Stimulated activated memory B cell treated with anti-CD40 and anti-IgM and Interleukin-4, amounts not matched to agents 10 μg/mL and 1 μg/mL and 100 μg/mL, for 72 hours (primary cell): ENCODE measurements at places on chromosomes 16 and 17.
A peak's percentile ranks its signal among the peaks of the same experiment; 100 is the strongest.

DNA sequence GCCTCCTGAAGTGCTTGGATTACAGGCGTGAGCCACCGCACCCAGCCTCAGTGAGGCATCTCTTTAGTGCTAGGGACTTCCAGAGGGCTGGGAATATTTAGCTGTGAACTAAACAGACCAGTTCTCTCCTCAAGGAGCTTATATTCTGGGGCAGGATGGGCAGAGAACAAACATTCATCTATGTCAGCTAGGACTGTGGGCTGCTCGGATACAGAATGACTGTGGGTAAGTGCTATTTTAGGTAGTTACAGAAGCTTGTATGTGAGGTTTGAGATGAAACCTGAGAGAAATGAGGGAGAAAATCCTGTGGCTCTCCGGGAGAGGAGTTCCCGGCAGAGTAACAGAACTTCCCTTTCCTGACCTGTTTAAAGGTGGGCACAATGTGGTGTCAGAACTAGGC lies 6.2 kb upstream of the INPP5K start:
- ATAC-seq = no peak

DNA sequence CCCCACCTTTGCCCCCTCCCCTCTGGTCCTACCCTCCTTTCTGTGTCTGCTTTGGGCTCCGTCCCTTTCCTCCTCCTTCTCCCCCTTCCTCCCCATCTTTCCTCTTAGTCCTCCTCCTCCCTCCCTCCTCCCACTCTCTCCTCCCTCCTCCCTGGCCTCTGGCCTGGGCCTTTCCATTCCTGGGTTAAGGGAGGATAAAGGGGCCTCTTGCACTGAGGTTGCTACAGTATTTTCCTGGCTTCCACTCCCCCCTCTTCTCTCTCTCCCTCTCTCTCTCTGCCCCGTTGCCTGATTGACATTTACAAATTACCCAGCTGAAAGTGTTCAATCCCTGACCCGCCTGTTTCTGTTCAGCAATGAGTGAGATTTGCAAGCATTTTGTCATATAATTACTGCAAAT lies 44.0 kb downstream of the MRM1 start:
- no peak for ATAC-seq

DNA sequence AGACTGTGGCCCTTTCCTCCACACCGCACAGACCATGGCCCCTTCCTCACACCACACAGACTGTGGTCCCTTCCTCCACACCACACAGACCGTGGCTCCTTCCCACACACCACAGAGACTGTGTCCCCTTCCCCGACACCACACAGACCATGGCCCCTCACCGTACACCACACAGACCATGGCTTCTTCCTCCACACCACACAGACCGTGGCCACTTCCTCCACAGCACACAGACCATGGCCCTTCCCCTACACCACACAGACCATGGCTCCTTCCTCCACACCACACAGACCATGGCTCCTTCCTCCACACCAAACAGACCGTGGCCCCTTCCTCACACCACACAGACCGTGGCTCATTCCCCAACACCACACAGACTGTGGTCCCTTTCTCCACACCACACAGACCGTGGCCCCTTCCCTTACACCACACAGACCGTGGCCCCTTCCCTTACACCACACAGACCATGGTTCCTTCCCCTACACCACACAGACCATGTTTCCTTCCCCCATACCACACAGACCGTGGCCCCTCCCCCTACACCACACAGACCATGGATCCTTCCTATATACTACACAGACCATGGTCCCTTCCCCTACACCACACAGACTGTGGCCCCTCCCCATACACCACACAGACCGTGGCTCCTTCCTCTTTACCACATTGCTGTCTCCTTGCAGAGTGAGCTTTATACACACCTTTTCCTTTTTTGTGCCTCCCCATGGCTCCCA lies 297.5 kb upstream of the FOXF1 start:
- ATAC-seq = peak; percentile 68

DNA sequence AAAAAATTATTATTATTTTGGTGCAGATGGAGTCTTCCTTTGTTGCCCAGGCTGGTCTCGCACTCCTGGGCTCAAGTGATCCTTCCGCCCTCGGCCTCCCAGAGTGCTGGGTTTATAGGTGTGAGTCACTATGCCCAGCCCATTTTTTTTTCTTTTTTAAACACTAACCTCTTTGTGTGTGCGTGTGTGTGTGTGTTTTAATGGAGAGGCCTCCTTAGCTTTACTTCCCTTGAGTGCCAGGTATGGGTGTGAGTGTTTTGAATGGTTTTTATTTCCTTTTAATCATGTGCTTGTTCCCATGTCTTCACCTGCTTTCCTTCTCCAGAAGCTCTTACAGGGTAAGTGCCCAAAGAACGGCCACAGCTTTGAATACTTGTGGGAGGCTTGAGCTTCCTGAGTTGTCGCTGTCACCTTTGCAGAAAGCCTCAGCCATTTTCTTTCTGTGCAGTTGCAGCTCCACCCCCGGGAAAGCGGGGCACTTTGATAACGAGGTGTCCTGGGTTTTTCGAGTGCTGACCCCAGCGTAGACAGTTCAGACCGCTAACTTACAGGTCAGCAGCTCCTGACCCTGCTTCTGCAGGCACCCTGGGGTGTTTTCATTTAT lies 22.6 kb downstream of the AKAP1 start:
- ATAC-seq = no peak

DNA sequence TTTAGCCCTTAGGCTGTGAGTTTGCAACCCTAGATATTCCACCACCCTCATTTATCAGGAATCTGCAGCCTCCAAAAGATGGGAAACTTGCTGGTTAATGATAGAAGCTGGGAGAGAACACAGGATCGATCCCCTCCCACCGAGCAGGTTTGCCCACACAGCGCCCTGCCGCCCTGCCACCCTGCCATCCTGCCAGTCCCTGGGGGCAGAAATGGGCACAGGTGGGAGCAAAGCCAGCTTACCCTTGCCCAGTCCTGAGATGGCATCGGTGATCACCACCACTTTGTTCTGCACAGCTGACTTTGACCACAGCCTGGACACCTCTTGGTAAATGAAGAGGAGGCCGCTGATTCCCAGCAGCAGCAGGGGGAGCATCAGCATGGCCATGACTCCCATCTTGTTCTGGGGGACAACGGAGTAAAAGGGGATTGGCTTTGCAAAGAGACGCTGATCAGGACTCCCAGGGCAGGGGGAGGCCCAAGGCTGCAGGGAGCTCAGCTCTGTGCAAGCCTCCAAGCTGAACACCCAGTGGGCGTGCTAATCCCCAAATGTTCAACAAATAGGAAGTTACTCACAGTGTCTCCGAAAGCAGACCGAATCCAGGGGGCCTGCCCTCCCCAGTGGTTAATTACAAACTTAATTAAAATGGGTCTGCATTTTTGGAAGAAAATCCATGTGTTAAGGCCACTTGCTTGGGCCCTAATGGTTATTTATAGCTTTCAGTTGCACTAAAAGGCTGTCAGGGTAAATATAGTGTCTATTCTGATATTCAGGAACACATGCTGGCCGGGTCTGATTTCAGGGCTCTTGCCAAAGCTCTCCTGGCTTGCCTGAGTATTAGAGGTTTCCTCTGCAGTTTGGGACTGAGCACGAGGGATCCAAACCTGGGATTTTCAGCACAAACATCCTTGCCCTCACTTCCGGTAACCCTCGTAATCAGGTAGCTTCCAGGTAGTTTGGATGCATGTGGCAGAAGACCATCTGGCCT lies at the start of gene DHRS7C:
Gene DHRS7C (minus strand): TSS at position 704 of the 988 bp plus-strand sequence. CDS start 308 bp downstream, at position 396.
- no peak for ATAC-seq

- peak; percentile 25 for ATAC-seq
Observed at GRCh38 chr16:56999409-57000270, 10.3 kb downstream of the NLRC5 start.
